NT2/D1 (cell line): ENCODE measurements at places on chromosomes 11 and 22.

GRCh38 chr22:48423481-48423911, 1404.2 kb downstream of the BRD1 start:
- DNase-seq: no peak

DNA sequence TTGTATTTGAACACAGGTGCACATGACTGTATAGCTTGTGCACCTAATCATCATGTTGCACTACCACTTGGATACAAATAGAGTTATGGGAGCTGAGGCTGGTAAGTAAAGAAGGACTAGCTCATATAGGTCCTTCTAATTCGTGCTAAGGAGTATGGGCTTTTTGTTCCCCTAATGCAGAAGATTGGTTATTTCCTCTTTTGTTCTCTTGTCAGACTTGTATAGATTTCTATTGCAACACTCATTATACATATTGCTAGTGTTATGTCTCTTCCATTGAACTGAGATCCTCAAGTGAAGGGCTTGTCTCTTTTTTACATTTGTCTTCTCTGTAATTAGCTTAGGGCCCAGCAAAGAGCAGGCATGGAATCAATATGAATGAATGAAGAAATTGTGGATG, 54.1 kb upstream of the ARHGAP20 start:
- no peak for DNase-seq

DNA sequence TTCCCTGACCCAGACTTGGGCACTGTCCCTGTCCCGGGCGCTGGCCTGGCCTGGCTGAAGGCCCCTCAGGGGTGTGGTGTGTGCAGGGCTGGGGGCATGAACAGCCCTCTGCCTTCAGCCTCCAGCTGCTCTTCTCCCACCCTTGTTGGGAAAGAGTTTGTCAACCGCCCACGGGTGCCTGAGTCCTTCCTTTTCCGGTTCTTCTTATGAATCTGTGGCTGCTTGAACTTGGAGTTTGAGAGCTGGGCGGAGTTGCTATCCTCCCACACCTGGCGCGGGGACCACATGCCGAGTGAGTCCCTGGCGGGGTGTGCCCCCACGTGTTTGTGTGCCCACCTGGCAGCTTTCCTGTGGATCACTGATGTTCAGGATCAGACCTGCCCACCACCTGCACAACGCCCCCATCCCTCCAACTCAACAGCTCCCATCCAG, 13.4 kb downstream of the NFAM1 start:
- no peak for DNase-seq

GRCh38 chr11:45373506-45374035, 87.4 kb upstream of the SYT13 start:
- no peak for DNase-seq

DNA sequence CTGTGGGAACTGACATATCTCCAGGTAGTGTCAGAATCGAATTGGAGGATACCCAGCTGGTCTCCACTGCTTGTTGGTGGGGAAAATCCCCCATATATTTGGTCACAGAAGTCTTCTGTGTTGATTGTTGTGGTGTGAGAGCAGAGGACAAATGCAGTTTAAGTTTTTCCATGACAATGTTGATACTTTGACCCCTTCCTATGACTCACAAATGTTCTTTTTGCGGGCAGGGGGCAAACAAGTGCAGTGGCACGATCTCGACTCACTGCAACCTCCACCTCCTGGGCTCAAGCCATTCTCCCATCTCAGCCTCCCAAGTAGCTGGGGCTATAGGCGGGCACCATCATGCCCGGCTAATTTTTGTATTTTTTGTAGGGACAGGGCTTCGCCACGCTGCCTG, 7.4 kb upstream of the PATL1 start:
- DNase-seq: no peak

- DNase-seq: no peak
Measured at GRCh38 chr11:111427471-111427912, 48.4 kb upstream of the POU2AF1 start.

- no peak for DNase-seq
Measured at GRCh38 chr11:121448431-121448941, 3.6 kb upstream of the SORL1 start.

- no peak for DNase-seq
Measured at GRCh38 chr11:119758291-119758690, 29.3 kb upstream of the NECTIN1 start.
